Esophagus muscularis mucosa (tissue), 4 donors: ENCODE measurements at places on chromosomes 2 and 18. TPM values are rescaled to one million over a fixed set of nuclear protein-coding genes. Genes with fewer than 3 reads are reported as not detected.

DNA sequence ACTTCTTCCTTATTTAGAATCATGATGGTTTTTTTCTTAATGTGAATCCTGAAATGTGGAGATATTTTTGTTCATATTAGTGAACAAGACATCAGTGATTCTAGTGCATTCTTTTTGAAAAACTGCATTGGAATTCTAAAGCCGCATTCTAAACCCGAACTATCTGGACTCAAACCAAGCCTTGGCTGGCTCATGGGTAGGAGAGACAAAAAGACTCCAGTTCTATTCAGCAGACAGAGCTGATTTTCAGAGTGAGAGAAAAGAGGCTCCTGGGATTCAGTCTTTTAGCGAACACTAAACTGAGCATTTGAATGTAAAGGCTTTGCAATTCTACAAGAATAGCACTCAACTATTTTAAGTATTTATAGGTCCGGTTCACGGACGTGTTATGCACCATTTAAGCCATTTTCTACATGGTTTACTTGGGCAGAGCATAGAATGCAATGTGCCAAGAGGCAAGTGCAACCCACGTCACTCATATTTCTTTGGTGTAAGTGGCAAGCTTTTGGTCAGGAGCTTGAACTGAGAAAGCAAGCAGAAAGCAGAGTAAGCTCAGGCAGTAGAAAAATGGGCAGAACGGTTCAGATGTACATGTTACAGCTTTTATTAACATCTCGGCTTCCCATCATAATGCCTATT is 227.3 kb upstream of the RAB12 start:
- no peaks in the 10 kb centered on the region for H3K27me3 ChIP-seq
- H3K4me1 ChIP-seq, result no peaks in the 10 kb centered on the region
- no peak overlapping the region for H3K27ac ChIP-seq
- H3K4me3 ChIP-seq, result no peak overlapping the region
- H3K36me3 ChIP-seq, result peaks cover 74% of the 10 kb centered on the region

DNA sequence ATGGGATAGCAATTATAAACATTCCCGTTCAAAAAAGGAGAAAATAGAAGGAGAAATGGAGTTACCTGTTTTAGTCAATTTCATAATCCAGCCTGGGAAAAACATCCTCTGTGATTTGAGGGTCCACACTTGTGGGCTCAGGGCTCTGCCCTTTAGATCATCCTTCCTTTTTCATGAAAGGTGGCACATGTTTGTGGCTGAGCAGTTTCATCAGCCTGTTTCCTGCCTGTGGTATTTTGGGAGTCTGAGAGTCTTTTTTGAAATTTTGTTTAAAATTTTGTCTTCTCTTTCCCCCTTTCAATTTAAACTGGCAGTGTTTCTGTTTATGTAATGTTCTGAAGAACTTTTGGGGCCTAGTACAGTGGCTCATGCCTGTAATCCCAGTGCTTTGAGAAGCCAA is 84.0 kb downstream of the KIAA1328 start:
- no peaks in the 10 kb centered on the region for H3K27me3 ChIP-seq
- H3K4me3 ChIP-seq, result no peak overlapping the region

GRCh38 chr2:159457589-159457988 is 158.8 kb downstream of the BAZ2B start:
- H3K36me3 ChIP-seq, result no peaks in the 10 kb centered on the region
- peak overlapping the region; percentile 3 for H3K27ac ChIP-seq
- no peak overlapping the region for H3K4me3 ChIP-seq
- DNase-seq, result no peak
- H3K4me1 ChIP-seq, result peaks cover 33% of the 10 kb centered on the region

DNA sequence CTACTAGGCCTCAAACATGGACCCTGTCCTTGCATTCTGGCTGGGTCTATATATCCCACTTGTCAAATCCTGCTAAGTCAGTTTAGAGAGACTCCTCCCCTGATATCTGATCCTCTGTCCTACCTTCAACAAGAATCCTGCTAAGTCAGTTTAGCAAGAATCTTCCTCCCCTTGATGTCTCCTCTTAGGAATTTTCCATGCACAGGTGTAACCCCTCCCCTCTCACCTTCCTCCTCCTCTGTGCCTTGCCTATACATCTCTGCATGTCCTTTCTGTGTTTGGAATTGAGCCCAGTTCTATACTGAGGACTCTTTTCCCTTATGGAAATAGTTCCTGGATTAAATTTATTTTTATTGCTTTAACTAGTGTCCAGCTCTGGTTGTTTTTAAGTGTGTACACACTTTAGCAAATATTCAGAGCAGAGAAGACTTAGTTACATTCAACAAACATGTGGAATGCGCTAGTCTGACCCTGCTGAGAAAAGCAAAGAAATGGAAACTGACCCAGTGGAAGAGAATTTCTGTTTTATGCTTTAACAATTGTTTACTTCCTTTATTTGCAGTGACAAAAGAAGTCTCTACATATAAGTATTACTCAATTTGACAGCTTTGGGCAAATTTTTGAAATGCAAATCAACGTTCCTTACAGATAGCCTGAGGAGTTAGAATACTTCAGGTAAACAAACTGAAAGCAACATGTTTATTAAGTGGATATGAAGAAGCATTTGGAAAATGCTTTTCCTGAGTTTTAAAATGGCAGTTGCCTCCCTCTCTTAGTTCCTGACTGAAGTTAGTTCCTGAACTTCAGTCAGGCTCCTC is 80.6 kb downstream of the RIT2 start:
- H3K27ac ChIP-seq, result no peak overlapping the region
- H3K36me3 ChIP-seq, result no peaks in the 10 kb centered on the region
- H3K4me1 ChIP-seq, result no peaks in the 10 kb centered on the region
- H3K4me3 ChIP-seq, result no peak overlapping the region

DNA sequence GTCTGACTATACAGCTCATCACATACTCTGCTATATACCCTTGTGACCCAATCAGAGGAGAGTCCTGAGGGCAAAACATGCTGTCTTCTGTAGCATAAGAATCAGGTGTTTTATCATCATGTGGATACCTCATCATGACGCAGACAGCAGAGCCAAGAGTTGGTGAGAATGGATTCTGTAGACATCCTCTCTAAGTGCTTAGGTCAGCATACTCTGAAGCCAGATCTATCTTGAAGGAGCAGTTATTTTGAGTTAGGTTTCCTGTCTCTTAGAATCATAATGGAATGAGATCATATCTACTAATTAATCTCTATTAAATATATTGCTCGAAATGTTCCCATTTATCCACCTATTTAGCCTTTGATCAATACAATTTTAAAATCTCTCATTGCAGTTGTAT is 190.2 kb upstream of the KCNH7 start:
- no peaks in the 10 kb centered on the region for H3K4me1 ChIP-seq
- DNase-seq, result no peak
- no peak overlapping the region for H3K4me3 ChIP-seq
- no peak overlapping the region for H3K27ac ChIP-seq

DNA sequence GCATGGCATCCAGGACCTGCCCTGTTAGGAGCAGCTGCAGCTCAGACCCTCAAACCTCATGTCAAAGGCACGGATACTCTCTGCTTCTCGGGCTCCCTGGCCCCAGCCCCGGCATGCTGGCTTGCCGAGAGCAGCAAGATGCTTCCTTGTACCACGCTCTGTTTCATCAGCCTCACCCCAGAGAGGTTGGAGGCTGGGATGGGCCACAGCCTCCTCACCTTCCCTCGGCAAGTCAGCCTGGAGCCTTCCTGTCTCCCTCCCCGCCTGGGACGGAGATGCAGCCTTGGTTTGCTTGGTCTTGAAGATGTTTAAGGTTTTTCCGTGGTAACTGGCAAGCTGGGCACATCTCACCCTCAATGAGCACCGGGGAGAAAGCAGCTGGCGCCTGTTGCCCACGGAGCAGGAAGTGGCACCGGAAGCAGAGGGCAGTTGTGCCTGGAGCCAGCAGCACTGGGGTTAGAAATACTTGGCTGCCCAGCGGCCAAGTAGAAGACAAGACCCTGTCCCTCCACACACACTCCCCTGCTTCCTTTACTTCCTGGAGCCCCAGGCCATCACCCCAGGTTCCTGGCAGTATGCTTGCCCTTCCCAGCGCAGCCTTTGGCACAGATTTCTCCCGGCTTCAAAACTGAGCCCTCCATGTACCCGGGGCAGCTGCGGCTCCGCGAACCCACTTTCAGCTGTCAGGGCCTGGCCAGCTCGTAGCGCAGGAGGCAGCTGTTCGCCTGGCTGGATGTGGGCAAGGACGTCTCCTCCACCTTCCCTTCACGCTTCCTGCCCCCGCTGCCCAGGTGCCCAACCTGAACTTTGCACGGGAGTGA is 17.4 kb downstream of the FBLN7 start:
- no peak overlapping the region for H3K4me3 ChIP-seq
- no peak for DNase-seq
- H3K4me1 ChIP-seq, result no peaks in the 10 kb centered on the region
- no peaks in the 10 kb centered on the region for H3K36me3 ChIP-seq
- no peaks in the 10 kb centered on the region for H3K27me3 ChIP-seq

DNA sequence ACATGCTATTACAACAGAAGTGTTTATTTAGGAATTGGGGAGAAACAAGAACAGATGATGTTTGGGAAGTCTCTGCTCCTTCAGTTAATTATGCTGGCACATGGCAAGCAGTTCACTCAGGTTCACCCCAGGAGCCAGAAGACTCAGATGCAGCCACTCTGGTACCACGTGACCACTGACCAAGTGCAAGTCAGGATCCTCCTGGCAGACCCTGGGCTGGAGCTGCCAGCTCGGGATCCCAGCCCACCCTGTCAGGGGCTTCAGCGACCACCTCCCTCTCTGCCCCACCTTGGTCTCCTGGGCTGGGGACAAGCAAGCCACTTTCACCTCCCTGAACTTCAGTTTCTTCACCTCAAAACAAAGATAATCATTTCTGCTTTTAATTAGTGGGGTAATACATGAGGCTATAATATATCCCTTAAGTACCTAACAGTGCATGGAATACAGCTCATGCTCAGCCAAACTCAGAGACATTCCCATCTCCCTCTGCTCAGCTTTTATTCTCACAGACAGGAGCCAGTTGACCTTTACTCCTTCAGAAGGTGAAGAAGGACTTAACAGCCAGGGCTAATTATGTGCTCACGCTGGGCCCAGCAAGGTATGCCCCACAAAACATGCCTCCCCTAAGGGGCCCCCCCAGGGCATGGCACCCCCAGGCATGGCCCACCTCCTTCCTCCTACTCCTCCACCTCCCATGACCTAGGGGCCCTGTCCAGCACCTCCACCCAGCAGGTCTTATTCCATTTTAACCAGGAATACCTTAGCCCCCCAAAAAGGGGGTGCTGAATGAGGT is 11.8 kb downstream of the CRACDL start:
- H3K36me3 ChIP-seq, result no peaks in the 10 kb centered on the region
- H3K4me3 ChIP-seq, result no peak overlapping the region
- no peak overlapping the region for H3K27ac ChIP-seq
- no peak for DNase-seq

- H3K27me3 ChIP-seq, result no peaks in the 10 kb centered on the region
- no peaks in the 10 kb centered on the region for H3K36me3 ChIP-seq
- H3K4me3 ChIP-seq, result no peak overlapping the region
- H3K4me1 ChIP-seq, result peaks cover 47% of the 10 kb centered on the region
- H3K27ac ChIP-seq, result peak overlapping the region; percentile 67
- DNase-seq, result peak; percentile 94
Measured at GRCh38 chr2:173990970-173991819, 26.0 kb upstream of the SP3 start.

DNA sequence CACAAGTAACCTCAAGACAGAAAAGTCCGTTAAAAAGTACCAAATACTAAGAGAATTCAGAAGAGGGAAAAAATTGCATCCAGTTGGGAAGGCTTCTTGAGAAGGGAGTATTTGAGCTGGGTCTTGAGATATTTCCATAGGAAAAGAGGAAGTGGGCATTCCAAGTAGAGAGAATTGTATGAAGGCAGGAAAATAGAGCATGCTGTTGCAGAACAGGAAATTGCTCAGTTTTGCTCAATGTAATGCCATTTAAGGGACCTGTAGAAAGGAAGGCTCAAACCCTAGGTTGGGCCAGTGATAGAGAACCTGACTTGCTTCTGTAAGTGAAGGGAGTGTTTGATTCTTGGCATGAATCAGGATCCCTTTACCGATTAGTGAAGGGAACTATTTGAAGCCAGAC is 1.0 kb upstream of the ZC3H8 start:
- H3K4me3 ChIP-seq, result no peak overlapping the region
- no peak overlapping the region for H3K27ac ChIP-seq
- no peak for DNase-seq
- H3K4me1 ChIP-seq, result peaks cover 21% of the 10 kb centered on the region

DNA sequence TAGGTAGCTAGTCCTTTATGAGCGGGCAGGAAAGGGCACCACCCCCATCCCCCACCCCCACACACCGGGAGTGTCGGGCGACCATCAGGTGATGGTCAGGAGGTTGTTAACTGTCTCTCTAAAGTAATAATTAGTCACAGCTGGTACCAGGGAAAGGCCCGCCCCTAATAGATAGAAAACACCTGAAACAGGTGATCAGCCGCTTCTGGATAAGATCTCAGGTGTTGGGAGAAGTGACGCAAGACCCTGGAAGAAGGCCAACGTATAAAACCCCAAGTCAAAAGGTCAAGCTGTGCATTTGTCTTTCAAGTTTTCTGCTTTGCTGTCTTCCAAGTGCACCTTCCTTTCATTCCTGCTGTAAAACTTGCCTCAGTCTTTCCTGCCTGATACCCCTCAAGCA is 59.6 kb upstream of the LINC00305 start:
- H3K27me3 ChIP-seq, result no peaks in the 10 kb centered on the region
- H3K4me1 ChIP-seq, result no peaks in the 10 kb centered on the region
- H3K27ac ChIP-seq, result no peak overlapping the region
- no peaks in the 10 kb centered on the region for H3K36me3 ChIP-seq
- no peak for DNase-seq
- H3K4me3 ChIP-seq, result no peak overlapping the region

NPPC gene
- total RNA-seq, result 0.66 TPM

- H3K27ac ChIP-seq, result no peak overlapping the region
- H3K4me3 ChIP-seq, result no peak overlapping the region
- no peaks in the 10 kb centered on the region for H3K36me3 ChIP-seq
- DNase-seq, result no peak
Measured at GRCh38 chr18:55485666-55486065, 102.3 kb downstream of the TCF4 start.

GRCh38 chr2:45932278-45932975 is 281.0 kb downstream of the PRKCE start:
- no peaks in the 10 kb centered on the region for H3K27me3 ChIP-seq
- H3K27ac ChIP-seq, result no peak overlapping the region
- H3K4me3 ChIP-seq, result no peak overlapping the region

DCDC2C gene
- total RNA-seq, result not detected

- no peaks in the 10 kb centered on the region for H3K4me1 ChIP-seq
- DNase-seq, result no peak
- no peak overlapping the region for H3K27ac ChIP-seq
- H3K36me3 ChIP-seq, result no peaks in the 10 kb centered on the region
Measured at GRCh38 chr2:68412127-68412819, 47.2 kb downstream of the PLEK start.

AKAIN1 gene
- not detected for total RNA-seq

GAREM2 gene
- total RNA-seq, result 2.5 TPM

DNA sequence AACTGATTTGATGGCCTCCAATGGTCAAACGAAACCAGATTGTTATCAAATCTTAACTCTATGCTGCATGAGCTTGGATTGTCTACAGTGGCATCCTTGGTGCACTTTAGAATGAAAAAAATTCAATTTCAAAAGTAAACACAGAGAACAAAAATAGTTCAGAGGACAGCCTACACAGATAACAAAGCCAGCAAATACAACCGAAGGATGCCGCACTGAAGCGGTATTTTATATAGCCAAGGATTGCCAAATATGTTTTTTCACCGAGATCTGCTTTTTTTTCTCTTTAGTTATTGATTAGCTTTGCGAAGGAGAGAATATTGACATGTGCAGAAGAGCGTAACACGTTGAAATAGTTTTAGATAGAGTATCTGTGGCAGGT is 72.0 kb downstream of the SLC4A3 start:
- no peak for DNase-seq
- H3K27me3 ChIP-seq, result peaks cover 16% of the 10 kb centered on the region
- no peaks in the 10 kb centered on the region for H3K36me3 ChIP-seq
- peaks cover 11% of the 10 kb centered on the region for H3K4me1 ChIP-seq
- no peak overlapping the region for H3K27ac ChIP-seq

- no peak overlapping the region for H3K27ac ChIP-seq
- DNase-seq, result no peak
- no peaks in the 10 kb centered on the region for H3K36me3 ChIP-seq
Measured at GRCh38 chr18:26902291-26902690, 36.8 kb upstream of the AQP4 start.
